ENCODE measurements at places on chromosomes 12 and 14.

DNA sequence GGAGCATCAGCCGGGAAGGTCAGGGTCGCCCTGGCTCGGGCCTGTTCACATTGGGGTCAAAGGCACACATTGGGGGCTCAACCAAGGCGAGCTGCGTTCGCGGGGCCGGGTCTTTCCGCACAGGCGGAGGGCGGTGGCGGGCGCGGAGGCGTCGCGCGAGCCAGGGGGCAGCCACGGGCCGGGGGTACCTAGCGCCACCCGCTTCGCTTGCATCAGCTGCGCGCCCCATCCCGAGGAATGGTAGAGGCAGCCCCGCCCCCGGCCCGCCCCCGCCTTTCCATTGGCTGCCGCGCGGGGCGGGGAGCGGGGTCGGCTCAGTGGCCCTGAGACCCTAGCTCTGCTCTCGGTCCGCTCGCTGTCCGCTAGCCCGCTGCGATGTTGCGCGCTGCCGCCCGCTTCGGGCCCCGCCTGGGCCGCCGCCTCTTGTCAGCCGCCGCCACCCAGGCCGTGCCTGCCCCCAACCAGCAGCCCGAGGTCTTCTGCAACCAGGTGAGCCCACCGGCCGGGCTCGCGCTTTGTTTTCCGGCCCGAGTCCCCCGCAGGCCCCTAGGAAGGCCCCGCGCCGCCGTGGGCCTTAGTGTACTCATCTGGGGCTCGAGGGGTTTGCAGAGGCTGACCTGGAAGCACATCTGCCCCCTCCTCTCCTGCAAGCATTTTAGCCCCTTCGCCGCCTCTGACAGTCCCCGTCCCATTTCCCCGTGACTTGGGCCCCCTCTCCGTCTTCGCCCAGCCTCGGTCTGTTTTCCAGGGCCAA, at the start of gene ALDH2:
Gene ALDH2, plus strand, starts transcription at position 326 of the 754 bp plus-strand sequence. Its CDS starts 50 bp downstream, at position 376.
- no peak for DNase-seq

DNA sequence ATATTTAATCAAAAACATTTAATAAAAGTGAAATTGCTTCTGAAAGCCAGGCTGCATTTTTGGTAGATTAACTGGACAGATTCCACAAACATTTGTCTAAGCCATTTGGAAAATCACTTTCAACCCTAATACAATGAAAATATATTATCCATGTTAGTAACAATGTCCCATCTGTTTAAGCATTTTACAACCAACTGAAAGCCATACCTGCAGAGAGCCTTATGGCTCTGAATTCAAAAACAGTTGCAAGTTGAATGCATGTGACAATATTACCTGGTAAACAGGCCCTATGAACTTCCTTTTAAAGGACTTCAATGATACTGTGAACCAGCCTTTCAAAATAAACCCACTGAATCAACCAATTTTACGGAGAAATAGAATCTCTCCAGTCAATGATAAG, 468.1 kb downstream of the BTG1 start:
- DNase-seq = no peak

DNA sequence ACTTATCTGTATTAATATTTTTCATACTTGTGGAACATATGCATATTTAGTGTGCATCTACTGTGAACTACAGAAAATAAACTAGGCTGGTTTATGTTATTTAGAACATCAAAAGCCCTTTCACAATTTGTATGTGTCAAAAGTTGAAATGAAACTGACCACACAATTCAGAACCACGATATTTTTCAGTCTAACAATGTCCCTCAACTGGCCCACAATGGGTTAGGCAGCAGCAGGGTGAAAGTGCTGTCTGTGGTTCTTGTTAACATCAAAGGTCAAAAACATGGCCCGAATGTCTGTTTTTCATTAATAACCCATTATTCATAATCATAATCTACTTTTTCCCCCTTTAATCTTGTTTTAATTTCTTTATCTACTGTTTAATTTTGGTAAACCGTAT, 559.9 kb upstream of the ATP2B1 start:
- no peak for DNase-seq

DNA sequence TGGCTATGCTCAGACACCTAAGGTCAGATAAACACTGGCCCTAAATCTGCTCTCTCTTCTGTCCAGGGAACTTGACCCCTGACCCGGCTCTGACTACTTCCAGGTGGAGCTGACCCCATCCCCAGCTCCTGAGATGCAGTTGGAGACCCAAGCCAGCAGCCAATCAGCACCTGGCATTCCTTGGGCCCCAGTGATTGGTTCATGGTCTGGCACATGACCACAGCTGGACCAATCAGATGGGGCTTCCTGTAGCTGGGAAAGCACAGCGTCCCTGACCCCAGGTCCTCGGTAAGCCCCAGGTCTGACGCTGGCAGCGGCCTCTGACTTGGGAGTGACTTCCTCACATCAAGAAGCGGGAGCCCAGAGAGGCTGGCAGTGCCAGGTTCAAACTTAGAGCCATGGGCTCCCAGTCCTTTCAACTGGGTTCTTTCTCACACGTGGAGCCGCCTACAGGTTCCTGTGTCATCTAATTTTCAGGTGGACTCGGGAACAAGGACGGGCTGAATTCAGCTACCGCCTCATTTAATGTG, 915.4 kb upstream of the TMEM132C start:
- no peak for DNase-seq

- no peak for DNase-seq
These were observed 7.6 kb downstream of the EXOC3L4 start for GRCh38 chr14:103101963-103102688.

DNA sequence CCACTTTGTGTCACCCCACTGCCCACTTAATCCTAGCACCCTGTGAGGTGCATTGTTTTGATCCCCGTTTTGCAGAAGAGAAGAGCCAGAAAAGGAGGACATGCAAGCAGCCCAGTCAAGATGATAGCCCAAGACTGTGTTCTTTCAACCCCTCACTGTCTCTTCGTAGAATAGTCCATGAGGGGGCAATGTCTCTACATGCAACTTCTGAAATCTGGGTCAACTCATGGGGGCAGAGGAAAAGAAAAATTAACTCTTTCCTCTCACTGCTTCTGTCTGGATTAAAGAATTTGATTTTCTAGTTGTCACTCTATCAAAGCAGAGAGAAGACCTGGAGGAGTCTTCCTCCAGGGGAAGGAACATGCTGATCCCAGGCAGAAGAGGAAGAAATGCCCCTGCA, 229.6 kb upstream of the NOS1 start:
- no peak for DNase-seq

GRCh38 chr14:53767566-53767965, 189.1 kb downstream of the BMP4 start:
- no peak for DNase-seq

DNA sequence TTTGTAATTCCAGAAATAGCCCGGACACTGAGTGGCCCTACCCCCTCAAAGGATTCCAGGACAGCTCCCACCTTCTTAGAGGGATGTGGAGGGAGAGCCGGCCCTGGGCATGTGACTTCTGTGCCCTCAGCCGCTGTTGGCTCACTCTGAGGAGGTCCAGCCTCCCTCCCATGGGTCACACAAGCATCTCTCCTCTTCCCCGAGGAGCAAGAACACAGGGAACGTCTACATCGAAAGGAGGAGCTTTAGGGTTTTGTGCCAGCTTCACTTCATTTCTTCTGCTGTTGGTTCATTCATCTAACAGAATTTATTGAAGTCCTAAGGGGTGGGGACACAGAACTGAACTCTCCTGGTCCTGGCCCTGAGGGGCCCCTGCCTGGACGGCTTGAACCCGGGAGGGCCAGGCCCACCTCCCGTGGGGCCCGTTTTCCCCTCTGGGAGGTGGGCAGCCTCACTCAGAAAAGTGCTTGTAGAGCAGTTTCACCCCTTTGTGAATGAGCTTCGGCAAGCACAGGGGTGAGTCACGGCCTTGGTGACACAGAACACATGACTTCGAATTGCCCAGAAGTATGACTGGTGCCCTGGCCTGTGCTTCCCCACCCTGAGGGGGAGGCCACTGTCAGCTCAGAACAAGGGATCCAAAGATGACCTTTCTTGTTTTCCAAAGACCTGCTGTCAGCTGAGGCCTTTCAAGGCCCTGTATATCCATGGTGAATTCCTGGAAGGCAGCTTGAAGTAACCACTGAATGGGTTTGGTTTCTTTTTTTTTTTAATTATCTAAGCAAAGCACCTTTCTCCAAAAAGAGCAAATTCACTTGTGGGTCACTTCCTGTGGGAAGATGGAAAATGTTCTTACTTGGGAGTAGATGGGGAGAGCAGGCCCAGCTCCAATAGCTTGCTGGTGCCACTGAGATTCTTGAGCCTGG, 39.2 kb downstream of the NFKBIA start:
- DNase-seq = no peak

DNA sequence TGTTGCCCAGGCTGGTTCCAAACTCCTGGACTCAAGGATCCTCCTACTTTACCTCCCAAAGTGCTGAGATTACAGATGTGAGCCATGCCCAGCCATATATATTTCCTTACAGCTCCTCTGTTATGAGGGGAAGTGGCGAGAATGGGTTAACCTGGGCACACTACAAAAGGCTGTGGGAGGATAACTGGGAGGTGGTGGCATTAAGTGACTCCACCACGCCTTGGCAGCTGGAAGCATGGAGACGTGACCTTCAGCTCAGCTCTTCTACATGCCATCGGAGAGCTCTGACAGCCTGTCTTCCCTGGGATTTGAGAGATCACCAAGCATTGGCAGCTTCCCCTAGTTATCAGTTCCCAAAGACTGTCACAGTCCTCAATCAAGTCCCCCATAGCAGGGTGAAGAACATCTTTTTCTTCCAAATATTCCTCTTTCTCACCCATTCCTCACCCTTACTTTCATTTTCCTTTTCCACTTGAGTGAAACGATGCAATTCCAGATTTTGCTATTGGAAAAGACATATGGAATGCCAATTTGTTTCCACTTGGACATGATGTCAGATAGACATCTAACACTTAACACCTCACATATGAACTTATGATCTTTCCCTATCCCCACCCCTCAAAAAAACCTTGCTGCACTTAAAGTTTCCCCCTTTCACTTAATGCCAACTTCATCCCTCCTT, 48.5 kb downstream of the PHLDA1 start:
- DNase-seq = no peak

DNA sequence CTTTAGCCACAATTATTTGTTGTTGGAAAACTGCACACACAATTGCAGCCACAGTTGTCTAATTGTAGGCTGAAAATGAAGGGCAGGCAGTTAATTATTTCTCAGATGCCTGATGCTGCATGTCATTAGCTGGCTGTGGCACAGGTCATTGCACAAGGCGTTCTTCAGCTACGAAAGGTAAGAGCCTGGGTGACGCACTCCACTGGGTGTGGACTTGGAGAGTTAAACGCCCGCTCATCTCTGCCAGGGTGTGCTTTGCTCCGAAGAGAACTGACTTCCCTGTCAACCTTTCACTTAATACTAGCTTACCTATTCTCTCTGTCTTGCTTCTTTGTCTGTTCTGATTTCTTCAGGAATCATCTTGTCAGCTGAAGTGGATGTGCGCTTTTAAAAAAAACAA, 91.4 kb upstream of the CPM start:
- DNase-seq = no peak

- peak; percentile 4 for DNase-seq
These were observed 411.0 kb upstream of the OR4E1 start for GRCh38 chr14:22084393-22085281.

Measured in AG04449 (cell line).